RKO (cell line): ENCODE measurements at places on chromosomes 5 and 9.

GRCh38 chr5:91331705-91332104 is 51.4 kb downstream of the ARRDC3 start:
- DNase-seq, result no peak

DNA sequence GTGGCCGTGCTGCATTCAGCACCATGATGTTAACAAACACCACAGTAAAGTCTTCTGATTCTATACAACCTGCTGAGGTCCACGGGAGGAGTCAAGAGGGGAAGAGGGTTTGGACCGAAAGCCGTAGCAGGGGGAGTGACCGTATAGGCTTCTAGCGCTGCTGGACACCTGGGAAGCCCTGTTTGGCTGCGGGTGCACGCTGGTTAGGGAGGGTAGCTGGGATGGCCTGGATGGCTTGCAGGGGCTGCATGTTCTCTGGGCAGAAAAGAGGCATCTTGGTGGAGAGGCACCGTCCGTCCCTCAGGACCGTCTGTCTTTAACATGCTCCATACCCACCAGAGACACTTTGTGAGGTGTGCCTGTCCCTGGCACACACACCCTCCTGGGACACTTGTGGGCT is 251.0 kb upstream of the IRX1 start:
- no peak for DNase-seq

DNA sequence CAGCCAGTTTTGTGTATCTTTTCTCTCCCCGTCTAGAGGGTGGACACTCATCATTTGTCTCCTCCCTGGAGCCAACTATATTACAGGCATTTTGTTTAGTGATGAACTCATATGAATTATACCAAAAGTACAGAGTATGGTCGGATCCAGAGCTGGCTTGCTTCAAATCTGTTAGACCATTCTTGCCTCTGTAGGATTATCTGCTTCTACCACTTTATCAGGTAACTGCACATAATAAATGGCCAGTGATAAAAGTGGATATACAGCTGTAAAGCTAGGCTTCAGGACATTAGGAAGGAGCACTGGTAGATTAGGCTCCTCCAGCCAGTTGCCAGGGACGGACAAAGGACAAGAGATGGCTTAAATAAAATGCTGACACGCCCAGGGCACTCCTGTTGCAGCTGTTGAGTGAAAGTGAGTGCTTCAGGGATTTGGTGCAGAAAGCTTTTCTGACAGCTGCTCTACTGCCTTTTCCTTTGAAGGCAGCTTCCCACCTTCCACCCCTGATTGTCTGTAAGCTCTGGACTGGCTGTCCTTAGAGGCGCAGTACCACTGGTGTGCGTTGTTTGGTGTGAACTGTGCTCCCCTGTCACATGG is 259.2 kb downstream of the PDZD2 start:
- DNase-seq, result no peak

DNA sequence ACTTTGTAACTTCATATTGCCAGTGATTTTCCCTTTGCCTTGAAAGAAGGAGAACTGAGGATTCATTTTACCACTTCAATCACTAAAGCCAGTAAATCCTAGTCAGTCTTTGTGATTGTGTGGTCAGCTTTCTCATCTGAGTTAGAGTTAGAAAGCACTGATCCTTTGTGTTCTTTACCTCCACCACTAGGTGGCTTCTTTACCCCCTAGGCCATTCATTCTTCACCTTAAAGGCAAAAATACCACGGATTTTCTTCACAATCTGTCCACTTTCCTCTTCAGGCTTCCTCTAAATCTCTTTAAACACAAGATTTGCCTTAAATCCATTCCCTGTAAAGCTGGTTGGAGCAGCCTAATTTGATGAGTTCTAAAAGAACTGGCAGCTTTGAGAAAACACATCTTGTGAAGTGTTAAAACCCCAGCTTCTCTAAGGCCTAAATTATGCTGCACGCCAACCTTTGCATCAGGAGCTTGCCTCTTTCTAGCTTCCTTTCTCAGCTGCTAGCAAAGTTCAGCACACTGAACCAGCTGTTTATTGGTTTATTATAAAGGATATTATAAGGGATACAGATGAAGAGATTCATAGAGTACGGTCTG is 20.4 kb downstream of the BDP1 start:
- peak; percentile 59 for DNase-seq

GRCh38 chr5:95043234-95043633 is 241.7 kb downstream of the MCTP1 start:
- no peak for DNase-seq

DNA sequence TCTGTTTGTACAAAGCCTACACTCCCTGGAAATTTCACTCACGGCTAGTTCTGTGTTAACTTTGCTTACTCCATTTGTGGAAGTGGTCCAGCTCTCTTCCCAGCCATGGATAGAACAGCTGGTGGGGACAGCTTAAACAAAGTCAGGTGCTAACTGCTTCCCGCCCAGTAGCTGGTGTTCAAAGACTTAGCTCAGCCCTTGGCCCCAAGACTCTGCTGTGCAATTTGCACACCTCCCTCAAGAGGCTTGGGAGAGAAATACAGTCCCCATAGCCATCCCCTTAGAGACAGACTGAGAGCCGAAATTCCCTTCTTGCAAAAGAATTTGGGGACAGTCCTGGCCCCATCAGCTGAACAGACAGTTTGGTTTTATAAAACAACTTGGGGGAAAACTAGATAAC is 73.8 kb upstream of the RAI14 start:
- DNase-seq, result no peak
